Vagina (tissue), 2 donors: ENCODE measurements at places on chromosomes 5 and 9.

GRCh38 chr5:141855265-141856036 is 22.8 kb downstream of the PCDH1 start:
- no peak for DNase-seq
- no peak overlapping the region for H3K4me3 ChIP-seq
- H3K27ac ChIP-seq, result no peak overlapping the region
- H3K36me3 ChIP-seq, result no peaks in the 10 kb centered on the region
- no peaks in the 10 kb centered on the region for H3K27me3 ChIP-seq

DNA sequence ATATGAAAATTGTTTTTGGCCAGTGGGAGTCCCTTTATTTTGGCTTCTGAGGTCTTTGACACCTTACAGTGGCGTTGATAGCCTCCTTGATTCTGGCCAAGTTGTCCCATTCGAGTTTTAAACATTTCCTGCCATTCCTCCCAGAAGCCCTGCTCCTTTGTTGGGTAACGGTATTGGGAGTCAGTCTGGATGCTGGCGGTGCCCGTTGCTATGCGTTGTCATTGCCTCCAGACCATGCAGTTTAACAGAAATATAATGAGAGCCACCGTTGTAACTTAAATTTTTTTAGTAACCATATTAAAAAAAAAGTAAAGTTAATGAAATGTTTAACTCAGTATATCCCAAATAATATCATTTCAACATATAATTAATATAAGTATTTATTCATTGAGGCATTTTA is 35.0 kb downstream of the GALNT12 start:
- no peaks in the 10 kb centered on the region for H3K4me1 ChIP-seq
- no peak overlapping the region for H3K27ac ChIP-seq
- DNase-seq, result no peak
- H3K4me3 ChIP-seq, result no peak overlapping the region

DNA sequence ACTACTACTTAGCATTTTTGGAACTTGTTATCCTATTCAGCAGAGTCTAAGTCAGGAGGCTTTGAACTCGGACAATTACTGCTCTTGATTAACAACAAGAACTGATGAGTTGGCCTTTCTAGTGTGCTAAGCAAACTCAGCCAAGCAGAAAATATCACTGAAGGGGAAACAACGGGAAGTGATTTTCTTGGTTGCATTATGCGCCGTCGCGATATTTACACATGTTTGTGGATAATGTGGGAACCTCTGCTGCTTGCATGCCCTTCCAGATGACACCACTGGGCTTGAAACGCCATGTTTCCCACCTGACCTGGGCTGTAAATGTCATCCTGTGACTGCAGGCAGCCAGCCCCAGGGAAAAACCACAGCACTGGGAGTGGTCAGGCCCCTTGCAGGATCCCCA is 205.5 kb downstream of the PAX5 start:
- no peak overlapping the region for H3K4me3 ChIP-seq
- H3K4me1 ChIP-seq, result no peaks in the 10 kb centered on the region
- no peak for DNase-seq
- no peaks in the 10 kb centered on the region for H3K36me3 ChIP-seq
- H3K27ac ChIP-seq, result no peak overlapping the region

DNA sequence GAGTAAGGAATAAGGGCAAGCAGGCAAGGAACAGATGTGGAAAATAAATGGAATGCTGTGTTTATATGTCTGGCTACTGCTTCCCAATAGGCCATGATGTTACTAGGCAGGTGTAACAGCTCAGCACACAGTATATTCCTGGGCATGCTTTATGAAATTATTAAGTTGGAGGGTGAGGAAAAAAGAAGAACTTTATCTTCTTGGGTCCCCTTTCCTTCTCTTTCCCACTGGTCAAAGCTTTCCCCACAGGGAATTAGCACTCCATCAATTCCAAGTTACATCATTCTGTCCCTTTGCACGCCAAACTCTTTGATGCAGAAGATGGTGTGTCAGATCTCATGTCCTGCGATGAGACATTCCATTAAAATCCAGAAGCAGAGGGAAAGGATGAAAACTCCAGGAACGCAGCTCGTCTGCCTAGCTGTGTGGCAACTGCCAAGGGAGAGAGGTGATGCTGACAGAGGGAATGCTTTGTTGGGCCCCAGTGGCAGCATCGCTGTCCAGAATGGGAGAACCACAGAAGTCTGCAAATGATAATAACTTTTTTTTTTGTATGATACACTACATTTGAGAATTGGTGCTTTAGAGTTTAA is 447.3 kb upstream of the ARRDC3 start:
- no peaks in the 10 kb centered on the region for H3K27me3 ChIP-seq
- no peak for DNase-seq
- H3K4me1 ChIP-seq, result no peaks in the 10 kb centered on the region
- no peaks in the 10 kb centered on the region for H3K36me3 ChIP-seq
- H3K27ac ChIP-seq, result no peak overlapping the region

DNA sequence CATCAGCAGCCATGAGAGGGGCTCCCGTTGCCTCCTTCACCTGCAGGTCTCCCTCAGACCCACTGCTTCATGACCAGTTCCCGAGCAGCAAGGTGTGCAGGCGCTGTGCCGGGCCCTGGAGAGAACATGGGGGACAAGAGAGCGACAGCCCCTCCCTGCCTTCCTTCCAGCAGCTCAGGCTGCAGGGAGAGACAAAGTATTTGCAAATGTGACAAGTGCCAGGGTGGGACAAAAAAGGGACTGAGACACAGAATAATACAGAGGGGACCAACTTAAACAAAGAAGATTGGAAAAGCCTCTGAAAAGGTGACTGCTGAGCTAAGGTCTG is 22.5 kb upstream of the VDAC1 start:
- no peak overlapping the region for H3K4me3 ChIP-seq
- no peak for DNase-seq
- no peaks in the 10 kb centered on the region for H3K27me3 ChIP-seq
- H3K36me3 ChIP-seq, result no peaks in the 10 kb centered on the region
- H3K4me1 ChIP-seq, result no peaks in the 10 kb centered on the region

DNA sequence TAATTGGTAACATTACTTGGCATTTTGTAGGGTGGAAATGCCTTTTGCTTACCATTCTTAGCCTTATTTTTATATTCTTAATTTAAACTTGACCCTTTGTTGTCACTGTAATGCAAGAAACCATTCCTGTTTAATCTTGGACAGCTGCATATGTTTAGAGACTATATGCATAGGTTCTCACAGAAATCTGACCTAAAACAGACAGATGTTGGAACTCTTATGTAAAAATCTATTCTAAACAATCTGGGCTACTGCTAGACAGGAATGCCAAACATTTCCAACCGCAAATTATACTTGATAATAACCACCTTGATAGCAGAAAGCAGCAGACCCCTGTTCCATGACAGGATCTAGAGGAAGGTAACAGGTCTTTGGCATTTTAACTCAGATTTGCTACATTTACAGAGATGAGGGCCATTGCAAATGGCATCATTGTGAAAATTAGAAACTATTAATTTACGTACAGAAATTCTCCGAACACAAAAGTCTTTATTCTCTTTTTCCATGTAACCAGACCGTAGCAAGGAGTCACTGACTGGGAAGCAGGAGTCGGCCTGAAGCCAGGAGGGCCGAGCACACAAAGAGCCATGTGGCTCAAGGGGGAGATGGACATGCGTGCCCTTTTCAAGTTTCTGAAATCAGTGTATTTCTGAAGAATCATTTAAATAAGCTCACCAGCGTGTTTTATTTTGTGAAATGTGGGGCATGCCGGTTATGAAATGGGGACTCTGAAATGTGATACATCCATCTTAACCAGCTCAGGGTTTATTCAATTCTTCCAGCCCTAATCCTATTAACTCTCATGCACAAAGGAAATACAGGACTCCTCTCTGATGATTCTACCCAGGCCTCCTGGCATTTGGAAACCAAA is 139.3 kb downstream of the AOPEP start:
- DNase-seq, result no peak
- H3K4me3 ChIP-seq, result no peak overlapping the region
- peaks cover 84% of the 10 kb centered on the region for H3K4me1 ChIP-seq
- peak overlapping the region; percentile 89 for H3K27ac ChIP-seq
- no peaks in the 10 kb centered on the region for H3K36me3 ChIP-seq
- H3K27me3 ChIP-seq, result no peaks in the 10 kb centered on the region

DNA sequence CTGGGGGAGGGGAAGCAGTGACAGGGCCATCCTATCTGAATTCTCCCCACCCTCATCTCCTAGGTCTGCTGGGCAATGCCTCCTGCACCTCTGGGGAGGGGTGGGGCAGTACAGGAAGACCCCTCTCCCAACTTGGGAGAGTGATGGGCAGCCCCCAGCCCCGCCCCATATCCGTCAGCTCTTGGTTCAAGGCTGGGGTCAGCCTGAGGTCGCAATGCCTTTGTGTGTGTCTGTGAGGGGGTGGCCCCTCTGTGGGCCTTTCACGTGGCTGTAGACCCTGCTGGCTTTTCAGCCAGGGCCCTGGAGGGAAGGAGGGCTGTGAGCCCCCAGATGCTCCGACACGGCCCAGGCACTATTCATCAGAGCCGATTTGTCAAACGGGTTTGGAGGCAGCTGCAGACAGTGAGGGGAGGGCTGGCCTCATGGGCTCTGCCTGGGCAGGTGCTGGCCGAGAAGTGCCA is 49.5 kb upstream of the RNU6ATAC start:
- peaks cover 30% of the 10 kb centered on the region for H3K4me1 ChIP-seq
- no peak overlapping the region for H3K27ac ChIP-seq
- no peak overlapping the region for H3K4me3 ChIP-seq
- H3K36me3 ChIP-seq, result no peaks in the 10 kb centered on the region
- DNase-seq, result no peak

DNA sequence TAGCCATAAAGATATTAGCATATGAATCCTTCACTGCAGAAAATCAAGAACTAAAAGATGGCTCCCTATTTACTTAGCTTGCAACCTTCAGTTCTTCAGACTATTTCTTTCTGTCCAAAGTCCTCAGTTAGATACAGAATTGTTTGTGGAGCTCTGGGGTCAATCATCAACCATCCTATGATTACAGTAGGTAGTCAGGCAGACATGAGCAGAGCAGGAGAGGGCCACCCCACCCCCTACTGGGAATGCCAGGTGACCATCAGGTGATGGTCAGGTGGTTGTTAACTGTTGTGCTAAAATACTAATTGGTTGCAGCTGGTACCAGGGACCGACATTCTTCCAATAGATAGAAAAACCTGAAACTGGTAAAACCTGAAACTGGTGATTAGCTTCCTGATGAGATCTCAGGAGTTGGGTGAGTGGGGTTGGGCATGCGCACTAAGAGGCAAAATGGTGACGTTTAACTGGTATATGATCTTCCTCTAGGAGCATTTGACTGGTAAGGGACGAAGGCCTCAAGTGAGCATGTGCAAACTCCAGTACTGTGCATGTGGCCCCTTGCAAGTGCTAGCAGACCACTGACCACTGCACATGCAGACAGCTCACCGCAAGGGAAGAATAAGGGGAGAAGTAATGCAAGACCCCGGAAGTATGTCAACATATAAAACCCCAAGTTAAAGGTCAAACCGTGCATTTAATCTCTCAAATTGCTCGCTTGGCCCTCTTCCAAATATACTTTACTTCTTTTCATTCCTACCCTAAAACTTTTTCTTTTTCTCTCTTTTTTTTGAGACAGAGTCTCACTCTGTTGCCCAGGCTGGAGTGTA is 13.6 kb downstream of the C9orf57 start:
- no peaks in the 10 kb centered on the region for H3K27me3 ChIP-seq
- DNase-seq, result no peak
- H3K4me3 ChIP-seq, result no peak overlapping the region
- peaks cover 6% of the 10 kb centered on the region for H3K4me1 ChIP-seq
- no peak overlapping the region for H3K27ac ChIP-seq

GRCh38 chr9:71604197-71605063 is 163.9 kb downstream of the CEMIP2 start:
- no peak overlapping the region for H3K27ac ChIP-seq
- no peaks in the 10 kb centered on the region for H3K36me3 ChIP-seq
- no peaks in the 10 kb centered on the region for H3K27me3 ChIP-seq
- DNase-seq, result no peak

- DNase-seq, result no peak
- H3K27ac ChIP-seq, result no peak overlapping the region
- no peaks in the 10 kb centered on the region for H3K27me3 ChIP-seq
- H3K4me3 ChIP-seq, result no peak overlapping the region
- H3K36me3 ChIP-seq, result no peaks in the 10 kb centered on the region
- H3K4me1 ChIP-seq, result no peaks in the 10 kb centered on the region
Measured at GRCh38 chr5:39648085-39648847, 223.5 kb upstream of the DAB2 start.

- no peak overlapping the region for H3K4me3 ChIP-seq
- no peak overlapping the region for H3K27ac ChIP-seq
- H3K27me3 ChIP-seq, result no peaks in the 10 kb centered on the region
- no peaks in the 10 kb centered on the region for H3K4me1 ChIP-seq
Measured at GRCh38 chr5:38590838-38591522, 34.5 kb upstream of the LIFR start.

DNA sequence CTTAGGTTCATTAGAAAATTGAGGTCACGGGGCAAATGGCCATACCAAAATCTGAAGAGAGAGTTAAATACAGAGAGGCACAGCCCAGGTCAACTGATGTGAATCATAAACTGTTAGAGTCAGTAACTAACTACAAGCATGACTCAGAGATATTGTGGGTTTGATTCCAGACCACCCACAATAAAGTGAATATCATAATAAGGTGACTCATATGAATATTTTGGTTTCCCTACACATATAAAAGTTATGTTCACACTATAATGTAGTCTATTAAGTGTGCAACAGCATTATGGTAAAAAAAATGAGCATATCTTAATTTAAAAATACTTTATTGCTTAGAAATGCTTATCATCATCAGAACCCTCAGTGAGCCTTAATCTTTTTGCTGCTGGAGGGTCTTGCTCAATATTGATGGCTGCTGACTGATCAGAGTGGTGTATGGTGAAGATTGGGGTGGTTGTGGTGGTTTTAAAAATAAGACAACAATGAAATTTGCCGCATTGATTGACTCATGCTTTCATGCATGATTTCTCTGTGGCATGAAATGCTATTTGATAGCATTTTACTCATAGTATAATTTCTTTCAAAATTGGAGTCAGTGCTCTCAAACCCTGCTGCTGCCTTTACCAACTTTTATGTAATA is 53.1 kb upstream of the EDIL3 start:
- H3K4me1 ChIP-seq, result no peaks in the 10 kb centered on the region
- no peaks in the 10 kb centered on the region for H3K36me3 ChIP-seq
- no peak overlapping the region for H3K27ac ChIP-seq
- H3K4me3 ChIP-seq, result no peak overlapping the region
- H3K27me3 ChIP-seq, result no peaks in the 10 kb centered on the region

GRCh38 chr9:31776471-31776870 is 608.0 kb upstream of the ACO1 start:
- DNase-seq, result no peak
- no peaks in the 10 kb centered on the region for H3K27me3 ChIP-seq
- H3K36me3 ChIP-seq, result no peaks in the 10 kb centered on the region
- H3K4me3 ChIP-seq, result no peak overlapping the region
- H3K27ac ChIP-seq, result no peak overlapping the region
- no peaks in the 10 kb centered on the region for H3K4me1 ChIP-seq

GRCh38 chr9:98260635-98261034 is 5.2 kb upstream of the TBC1D2 start:
- no peak overlapping the region for H3K27ac ChIP-seq
- H3K36me3 ChIP-seq, result no peaks in the 10 kb centered on the region
